ENCODE measurements at places on chromosomes 5 and 9. TPM values are rescaled to one million over a fixed set of nuclear protein-coding genes. Genes with fewer than 3 reads are reported as not detected.

- DNase-seq = no peak
Observed at GRCh38 chr5:50647726-50648125, 18.7 kb upstream of the PARP8 start.

DNA sequence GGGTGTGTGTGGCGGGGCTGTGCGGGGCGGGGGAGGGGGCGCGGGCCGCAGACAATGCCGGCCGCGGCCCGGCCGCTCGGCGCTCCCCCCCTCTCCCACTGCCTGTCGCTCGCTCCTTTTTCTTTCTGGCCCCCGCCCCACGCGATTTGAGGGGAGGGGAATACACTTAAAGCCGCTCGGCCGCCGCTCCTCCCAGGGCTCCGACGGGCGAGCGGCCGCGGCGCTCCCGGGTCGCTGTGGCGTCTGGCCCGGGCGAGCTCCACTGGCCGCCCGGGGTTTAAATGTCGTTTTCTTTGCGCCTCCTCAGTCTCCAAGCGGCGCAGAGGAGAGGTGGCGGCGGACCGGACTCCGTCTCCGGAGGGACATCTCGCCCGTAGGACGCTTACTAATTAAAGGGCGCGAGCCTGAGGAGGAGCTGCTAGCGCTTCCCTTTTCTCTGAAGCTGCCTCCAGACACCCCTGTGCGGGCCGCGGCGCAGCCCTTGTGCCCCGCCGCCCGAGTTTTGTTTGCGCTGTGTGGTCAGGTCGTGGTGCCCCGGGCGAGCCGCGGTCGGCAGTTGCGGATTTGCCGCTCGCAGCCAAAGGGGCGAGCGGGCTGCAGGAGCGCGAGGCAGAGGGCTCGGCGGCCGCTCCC, 1.4 kb downstream of the ZSWIM6 start:
- DNase-seq = peak; percentile 46

- DNase-seq = peak; percentile 75
Observed at GRCh38 chr5:61286446-61287132, 45.5 kb upstream of the ZSWIM6 start.

- DNase-seq = peak; percentile 31
Observed at GRCh38 chr5:54669285-54669684, 151.7 kb downstream of the SNX18 start.

DNA sequence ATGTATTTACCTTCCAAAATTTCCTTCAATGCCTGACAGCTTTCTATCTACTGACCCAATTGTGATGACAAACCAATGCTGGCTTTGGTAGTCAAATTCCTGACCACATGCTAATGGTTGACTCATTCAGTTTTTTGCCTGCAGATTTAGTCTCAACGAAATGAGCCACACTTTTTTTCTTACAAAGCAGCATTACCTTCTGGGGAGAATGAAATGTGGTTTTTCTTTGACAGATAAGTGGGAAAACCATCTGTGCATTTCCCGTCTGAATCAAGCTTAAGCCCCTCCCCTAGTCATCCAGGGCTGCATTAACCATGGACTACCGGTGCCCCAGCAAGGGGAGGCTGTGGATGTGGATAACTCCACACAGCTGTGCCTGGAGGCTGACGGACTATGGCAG, 99.6 kb upstream of the TAF11L2 start:
- DNase-seq = peak; percentile 95

- no peak for DNase-seq
Observed at GRCh38 chr9:115374724-115375268, 256.8 kb upstream of the TNC start.

GRCh38 chr9:89603767-89604665, 796 bp upstream of the GADD45G start:
- no peak for DNase-seq

GRCh38 chr5:174245516-174246075, 200.1 kb downstream of the NSG2 start:
- DNase-seq = no peak

ECPAS gene
- total RNA-seq = 40.6 TPM

FCN1 gene
- total RNA-seq = not detected

KIF12 gene
- total RNA-seq = 0.36 TPM

Measured in RPMI7951 (cell line).